Foreskin keratinocyte (primary cell): ENCODE measurements at places on chromosomes 5 and 9.
A peak's percentile ranks its signal among the peaks of the same experiment; 100 is the strongest.

GRCh38 chr5:23027331-23027730 is 174.2 kb upstream of the CDH12 start:
- DNase-seq, result no peak

DNA sequence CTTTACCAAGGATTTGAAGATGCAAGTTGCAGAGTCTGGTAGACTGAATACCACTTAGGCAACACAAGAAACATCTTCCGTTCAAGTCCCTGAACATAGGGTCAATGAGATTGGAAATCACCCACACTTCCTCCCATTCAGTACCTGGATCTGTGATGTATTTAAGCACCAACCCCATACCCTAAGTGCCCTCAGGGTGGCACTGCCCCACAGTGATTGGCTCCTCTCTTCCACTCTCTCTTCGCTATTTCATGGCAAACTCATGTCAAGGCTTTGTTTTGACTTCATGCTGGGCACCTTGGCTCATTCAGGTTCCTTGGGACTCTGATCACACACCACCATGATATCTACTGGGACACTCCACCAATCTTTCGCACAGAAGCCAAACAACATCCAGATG is 53.7 kb downstream of the GGTA1 start:
- DNase-seq, result no peak

- DNase-seq, result no peak
These were observed 142.4 kb downstream of the NMUR2 start for GRCh38 chr5:152262667-152263066.

- DNase-seq, result peak; percentile 1
These were observed 1275.6 kb upstream of the CDH9 start for GRCh38 chr5:28313953-28314352.

DNA sequence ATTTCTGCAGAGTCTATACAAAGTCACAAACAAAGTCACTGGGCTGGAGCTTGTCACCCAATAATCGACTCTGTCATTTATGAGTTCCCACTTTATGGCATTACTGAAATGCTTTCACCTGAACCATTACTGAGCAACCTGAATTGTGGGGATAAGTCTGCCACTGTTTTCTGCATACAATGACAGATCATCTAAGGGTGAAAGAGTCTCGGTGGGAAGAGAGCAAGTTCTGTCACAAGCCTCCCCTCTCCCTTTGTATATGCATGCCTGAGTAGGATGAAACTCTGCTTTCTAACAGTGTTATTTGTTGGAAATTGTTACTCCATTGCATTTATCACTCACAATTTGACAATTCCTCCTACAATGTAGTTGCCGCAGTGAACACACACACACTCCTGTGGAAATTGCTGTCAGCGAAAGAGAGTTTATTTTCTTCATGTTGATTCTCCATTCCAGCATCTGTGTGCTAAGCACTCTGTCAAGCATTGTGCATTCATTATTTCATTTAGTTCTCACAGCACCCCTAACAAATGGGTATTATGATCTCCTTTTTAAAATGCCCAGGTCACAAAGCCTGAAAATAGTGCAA is 1732.4 kb upstream of the CDH6 start:
- no peak for DNase-seq

DNA sequence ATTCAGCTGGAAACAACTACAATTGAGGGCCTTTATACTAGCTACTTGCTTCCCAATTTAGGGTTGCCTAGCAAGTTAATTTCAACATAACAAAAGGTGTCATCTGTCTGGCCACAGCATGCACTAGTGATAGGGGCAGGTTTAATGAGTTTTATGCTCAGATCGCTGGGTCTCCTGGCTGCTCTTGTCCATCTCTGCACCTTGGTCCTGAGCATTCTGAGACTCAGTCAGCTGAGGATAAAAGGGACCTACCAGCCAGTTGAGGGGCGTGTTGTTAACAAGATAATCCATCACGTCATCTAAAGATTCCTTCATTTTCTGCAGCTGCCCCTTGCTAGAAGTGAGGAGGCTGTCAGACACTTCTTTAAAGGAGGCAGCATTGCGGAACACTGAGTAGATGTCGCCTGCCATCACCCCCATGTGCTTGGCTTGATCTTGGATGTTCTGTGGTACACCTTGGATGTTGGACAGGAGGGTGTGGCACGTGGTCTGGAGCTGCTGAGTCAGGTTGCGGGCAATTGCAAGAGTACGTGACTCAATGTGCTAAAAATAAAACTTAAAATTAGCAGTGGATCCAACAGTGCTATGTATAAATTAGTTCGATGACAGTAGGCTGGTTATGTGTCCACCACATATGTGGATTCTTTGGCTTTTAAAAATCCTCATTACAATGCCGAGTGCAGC is 11.0 kb downstream of the PLIN2 start:
- DNase-seq, result peak; percentile 69

GRCh38 chr5:140219068-140219991 is 44.3 kb downstream of the CYSTM1 start:
- no peak for DNase-seq

GRCh38 chr5:93964421-93964820 is 223.0 kb upstream of the POU5F2 start:
- DNase-seq, result no peak

GRCh38 chr5:37867654-37868053 is 27.8 kb upstream of the GDNF start:
- no peak for DNase-seq
